ENCODE measurements at places on chromosomes 6 and 20.

- DNase-seq = peak; percentile 23
Observed at GRCh38 chr20:44959082-44959637, 1.0 kb downstream of the TOMM34 start.

GRCh38 chr6:135004399-135004798 lies 50.2 kb downstream of the HBS1L start:
- no peak for DNase-seq

DNA sequence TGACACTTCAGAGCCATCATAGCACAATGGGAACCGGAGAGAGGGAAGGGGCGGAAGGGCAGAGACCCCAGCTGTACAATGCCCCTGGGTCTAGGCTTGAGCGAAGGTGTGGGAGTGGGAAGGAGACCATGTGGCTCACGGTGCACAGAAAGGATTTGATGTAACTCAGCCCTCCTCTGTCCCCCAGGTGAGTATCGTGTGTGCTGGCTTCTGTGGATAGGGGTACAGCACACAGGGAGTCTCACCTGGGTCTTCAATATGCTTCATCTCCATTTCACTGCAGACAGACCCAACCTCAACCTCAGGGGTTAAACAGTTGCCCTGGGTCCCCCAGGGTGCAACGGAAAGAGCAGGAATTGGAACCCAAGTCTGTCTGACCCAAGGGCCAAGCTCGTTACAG lies 122.2 kb downstream of the CDH26 start:
- DNase-seq = no peak

- no peak for DNase-seq
Observed at GRCh38 chr6:142676027-142676443, 268.9 kb downstream of the HIVEP2 start.

DNA sequence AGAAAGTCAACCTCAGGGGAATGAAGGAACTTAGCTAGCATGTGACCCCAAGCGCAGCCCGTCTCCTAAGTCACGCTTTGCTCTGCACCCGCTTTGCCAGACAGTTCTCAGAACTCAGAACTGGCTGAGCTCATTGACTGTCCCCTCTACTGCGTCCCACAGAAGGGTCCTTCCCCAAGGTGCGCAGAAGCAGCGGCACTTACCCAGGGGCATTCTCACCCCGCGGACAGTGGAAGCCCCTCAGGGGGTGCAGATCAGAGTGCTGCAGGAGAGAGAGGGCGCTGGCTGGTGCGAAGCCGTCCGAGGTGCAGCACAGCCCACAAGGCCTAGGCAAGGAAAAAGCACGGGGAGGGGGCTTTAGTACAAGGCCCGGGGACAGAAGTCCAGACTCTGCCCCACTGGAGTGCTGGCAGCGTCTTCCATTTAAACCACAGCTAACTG lies 807 bp downstream of the SNHG17 start:
- no peak for DNase-seq

- no peak for DNase-seq
Observed at GRCh38 chr6:46926481-46926880, 4.7 kb upstream of the ADGRF5 start.

- DNase-seq = no peak
Observed at GRCh38 chr6:16404456-16404855, 166.1 kb downstream of the GMPR start.

DNA sequence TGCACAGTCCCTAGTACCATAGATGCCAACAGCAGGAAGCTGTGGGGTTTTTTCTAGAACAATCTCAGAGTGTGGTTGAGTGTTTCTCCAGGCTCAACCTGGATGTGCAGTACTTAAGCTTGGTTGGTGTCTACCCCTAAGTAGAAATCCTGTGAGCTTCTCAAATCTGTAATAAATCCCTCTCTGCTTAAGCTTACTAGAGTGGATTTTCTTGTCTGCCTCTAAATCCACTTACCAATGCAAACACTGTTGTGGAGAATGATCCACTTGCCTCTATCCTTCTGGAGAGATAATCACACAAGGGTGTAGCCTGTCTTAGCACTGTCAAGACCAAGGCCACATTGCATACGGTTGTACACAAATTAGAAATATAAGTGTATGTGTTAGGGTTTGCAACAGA lies 43.3 kb upstream of the CLIC5 start:
- no peak for DNase-seq
